ENCODE measurements at places on chromosomes 2 and 18.

DNA sequence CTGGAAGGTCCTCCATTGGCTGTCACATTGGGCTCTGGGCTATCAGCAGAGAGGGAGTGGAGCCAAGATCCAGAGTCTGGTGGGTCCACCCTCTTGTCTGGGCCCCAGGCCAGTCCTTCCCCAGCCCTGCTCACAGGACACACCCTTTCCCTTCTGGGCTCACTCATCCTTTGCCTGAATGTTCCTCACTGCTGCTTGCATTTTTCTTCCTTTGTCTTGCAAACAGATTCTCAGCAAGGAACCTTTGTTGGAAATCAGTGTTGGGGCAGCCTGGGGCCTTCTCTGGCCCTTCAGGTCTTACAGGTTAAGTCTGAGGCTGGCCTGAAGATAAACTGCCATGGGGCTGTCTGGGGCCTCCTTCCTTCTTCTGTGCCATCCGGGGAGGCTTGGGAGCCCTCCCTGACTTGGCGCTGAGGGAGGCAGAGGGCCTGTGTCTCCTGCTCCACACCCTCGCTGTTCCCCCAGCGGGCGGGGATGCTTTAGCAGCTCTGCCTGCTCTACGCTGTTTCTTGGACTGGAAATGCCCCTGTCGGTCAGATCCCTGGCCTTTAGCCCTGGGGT is 11.5 kb upstream of the CELF4 start:
- no peak for DNase-seq

DNA sequence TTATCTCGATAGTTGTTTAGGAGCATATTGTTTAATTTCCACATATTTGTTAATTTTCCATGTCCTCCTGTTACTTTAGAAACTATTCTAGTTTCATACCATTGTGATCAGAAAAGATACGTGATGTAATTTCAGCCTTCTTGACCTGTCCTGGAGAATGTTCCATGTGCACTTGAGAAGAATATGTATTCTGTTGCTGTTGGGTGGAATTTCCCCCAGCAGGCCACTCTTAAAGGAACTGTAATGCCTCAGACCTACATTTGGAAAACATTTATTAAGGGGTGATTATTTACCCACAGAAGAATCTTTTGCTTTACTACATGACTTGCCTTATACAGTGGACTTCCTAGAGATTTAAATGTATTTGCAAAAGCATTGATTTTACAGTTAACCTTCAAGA is 55.5 kb downstream of the LIMS1 start:
- no peak for DNase-seq

- DNase-seq: no peak
Observed at GRCh38 chr2:64063924-64064331, 44.7 kb upstream of the VPS54 start.

GRCh38 chr2:32773448-32773808 is 145.6 kb downstream of the TTC27 start:
- no peak for DNase-seq

- DNase-seq: no peak
Observed at GRCh38 chr18:51754566-51754965, 557.1 kb upstream of the MEX3C start.
